ENCODE measurements at places on chromosomes 6 and 20. TPM values are rescaled to one million over a fixed set of nuclear protein-coding genes. Genes with fewer than 3 reads are reported as not detected.

Gene TGM3
- total RNA-seq: not detected

Gene BRD2
- 143 TPM for total RNA-seq

Gene ETV7
- total RNA-seq: 0.10 TPM

Gene TREM2
- total RNA-seq: not detected

All from A549 treated with CpdA at 1 μM for 4 hours (cell line).